ENCODE measurements at places on chromosomes 2 and 18. TPM values are rescaled to one million over a fixed set of nuclear protein-coding genes. Genes with fewer than 3 reads are reported as not detected.

- DNase-seq = no peak
These were observed 35.1 kb downstream of the WDR43 start for GRCh38 chr2:28929581-28929980.

- DNase-seq = no peak
These were observed 191.2 kb upstream of the NABP1 start for GRCh38 chr2:191486584-191487320.

The BMPR2 gene
- 17.5 TPM for total RNA-seq

- DNase-seq = no peak
These were observed 320.6 kb upstream of the RAB12 start for GRCh38 chr18:8288472-8289195.

- DNase-seq = no peak
These were observed 221.3 kb downstream of the BCL2 start for GRCh38 chr18:63098018-63098981.

- no peak for DNase-seq
These were observed 4.1 kb downstream of the SERTAD2 start for GRCh38 chr2:64649626-64650025.

- DNase-seq = no peak
These were observed 392.9 kb downstream of the TGIF1 start for GRCh38 chr18:3842844-3843243.

The NEU2 gene
- not detected for total RNA-seq

DNA sequence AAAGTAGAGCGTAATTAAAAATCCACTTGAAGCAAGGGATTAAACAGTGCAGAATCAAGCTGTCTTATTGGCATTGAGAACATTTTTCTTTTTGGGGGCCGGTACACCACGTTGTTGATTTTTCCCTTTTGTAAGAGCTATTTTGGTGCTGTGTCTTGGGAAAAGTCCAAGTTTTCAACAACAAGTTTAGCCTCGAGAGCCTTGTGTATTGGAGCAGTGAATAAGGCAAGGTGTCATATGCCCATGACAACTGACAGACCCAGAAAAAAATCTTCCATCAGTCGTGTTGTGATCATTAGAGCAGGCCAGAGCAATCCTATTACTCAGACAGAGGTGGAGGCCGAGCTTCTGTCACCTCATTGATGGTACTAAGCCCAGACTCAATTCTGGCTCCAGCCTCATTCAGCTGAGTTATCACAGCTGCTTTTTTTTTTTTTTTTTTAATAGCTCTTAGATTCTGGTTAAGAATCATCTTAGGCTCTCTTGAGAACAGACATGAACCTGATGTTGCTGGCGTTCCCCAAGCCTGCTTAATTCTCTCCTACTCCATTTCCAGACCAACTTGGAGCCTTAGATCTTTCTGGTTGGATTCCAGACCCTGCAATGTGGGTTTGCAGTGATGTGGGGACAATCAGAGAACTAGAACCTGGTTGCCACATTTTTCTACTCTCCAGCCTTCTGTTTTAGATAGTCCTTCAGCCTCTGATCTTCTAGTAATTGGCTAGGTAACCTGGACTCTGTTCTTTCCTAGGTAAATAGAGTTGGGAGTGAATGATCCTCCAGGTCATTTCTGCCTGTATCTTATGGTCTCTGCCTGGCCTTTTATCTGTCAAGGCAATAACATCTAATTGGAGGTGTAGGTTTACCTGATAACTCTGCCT is 43.1 kb downstream of the MOGAT1 start:
- DNase-seq = no peak

The CNDP1 gene
- total RNA-seq = 0.59 TPM
